ENCODE measurements at places on chromosomes 6 and 20.

- DNase-seq = no peak
Measured at GRCh38 chr6:105902401-105903031, 183.6 kb upstream of the PRDM1 start.

GRCh38 chr6:26607434-26608230, 10.9 kb downstream of the ABT1 start:
- peak; percentile 75 for DNase-seq

DNA sequence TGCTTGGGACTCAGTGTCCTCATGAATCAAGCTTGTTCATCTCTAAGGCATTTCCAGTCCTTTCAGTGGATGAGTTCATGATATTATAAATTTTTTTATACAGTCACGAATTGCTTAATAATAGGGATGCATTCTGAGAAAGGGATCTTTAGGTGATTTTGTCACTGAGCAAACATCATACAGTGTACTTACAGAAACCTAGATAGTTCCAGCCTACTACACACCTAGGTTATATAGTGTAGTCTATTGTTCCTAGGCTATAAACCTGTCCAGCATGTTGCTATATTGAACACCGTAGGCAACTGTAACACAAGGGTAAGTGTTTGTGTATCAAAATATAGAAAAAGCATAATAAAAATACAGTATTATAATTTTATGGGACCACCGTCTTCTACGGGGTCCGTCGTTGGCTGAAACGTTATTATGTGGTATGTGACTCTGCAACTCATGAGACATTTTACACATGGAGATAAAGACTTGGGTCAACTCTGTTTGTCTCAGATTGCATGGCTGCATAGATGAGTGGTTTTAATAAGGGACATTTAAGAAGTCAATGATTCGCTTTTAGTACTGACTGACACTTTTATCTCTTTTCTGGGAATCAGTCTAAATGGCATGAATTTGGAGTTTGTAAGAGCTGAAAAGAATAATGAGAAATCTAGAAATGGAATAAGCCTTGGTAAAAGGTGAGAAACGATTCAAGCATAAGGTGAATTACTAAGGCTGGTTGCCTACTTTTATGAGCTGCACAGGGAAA, 33.2 kb downstream of the CLIC5 start:
- no peak for DNase-seq

GRCh38 chr20:25206063-25206403, 10.5 kb downstream of the ENTPD6 start:
- DNase-seq = peak; percentile 17

- DNase-seq = no peak
Measured at GRCh38 chr20:12293900-12294299, 376.2 kb downstream of the BTBD3 start.

- no peak for DNase-seq
Measured at GRCh38 chr20:60087563-60088105, 129.4 kb downstream of the CDH26 start.

DNA sequence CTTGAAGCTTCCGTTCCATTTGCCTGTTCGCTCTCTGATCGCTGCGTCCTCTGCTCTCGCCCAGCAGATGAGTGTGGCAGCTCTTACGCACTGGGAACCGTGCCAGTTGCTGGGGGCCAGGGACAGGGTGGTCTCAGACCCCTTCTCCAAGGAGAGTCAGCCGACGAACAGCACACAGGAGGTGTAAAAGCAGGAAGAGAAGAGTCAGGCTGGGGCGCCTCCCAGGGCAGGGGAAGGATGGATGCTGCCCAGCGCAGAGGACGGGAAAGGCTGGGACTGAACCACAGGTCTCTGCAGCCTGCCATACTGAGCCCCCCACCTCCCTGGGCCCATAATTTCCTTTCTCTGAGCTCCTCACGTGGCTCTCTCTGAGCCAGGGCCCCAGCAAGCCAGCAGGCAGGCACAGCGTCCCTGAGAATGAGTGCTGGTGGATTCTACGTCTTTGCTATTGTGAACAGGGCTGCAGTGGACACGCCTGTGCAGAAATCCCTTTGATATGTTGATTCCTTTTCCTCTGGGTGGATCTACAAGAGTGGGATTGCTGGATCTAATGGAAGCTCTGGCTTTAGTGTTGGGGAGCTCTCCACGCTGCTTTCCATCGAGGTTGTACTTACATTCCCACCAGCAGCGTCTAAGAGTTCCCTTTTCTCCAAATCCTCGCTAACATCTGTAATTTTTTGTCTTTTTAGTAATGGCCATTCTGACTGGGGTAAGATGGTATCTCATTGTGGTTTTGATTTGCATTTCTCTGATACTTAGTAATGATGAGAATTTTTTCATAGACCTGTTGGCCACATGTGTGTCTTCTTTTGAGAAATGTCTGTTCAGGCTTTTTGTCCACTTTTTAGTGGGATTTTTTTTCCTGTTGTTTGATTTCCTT, 104.1 kb downstream of the PSMB1 start:
- DNase-seq = no peak

- no peak for DNase-seq
Measured at GRCh38 chr6:141925001-141925400, 207.7 kb upstream of the GJE1 start.
